ENCODE measurements at places on chromosomes 2 and 18.

- DNase-seq = no peak
These were observed 218.4 kb downstream of the ANAPC1 start for GRCh38 chr2:111665551-111666116.

GRCh38 chr2:220999356-220999755 is 572.7 kb downstream of the EPHA4 start:
- no peak for DNase-seq

DNA sequence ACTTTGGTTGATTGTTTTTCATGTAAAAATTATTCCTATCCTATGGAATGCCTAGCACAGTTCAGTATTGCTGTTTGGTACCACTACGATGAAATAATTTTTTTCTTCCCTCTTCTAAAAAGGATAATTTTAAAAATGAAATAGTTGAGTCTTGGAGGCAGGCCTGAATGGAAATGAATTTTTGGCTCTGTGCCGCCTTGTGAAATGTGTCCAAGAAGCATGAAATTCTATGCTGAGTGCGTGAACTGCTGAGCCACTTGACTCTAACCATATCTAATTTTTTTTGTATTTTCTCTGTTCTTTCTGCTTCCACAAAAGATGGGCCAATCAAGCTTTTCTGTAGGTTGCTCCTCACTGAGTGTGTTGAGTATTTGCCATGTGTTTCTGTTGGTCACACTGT is 95.0 kb downstream of the PRPF40A start:
- no peak for DNase-seq

DNA sequence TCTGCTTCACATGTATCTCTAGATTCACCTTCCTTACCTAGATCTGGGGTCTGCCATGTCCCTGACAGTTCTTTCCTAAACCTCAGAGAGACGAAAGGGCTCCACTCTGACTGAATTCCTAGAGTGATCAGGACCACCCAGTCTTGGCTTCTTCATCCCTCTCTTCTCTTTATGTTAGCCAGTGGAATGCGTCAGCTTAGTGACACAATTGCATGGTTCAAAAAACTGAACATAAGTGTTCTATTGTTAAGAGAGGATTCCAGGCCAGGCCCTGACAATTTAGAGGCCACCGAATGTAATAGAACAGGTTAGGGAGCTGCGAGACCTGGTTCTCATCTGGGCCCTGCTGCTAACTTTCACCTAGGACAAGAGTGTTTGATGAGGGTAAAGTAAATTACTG is 10.0 kb downstream of the PRELID3A start:
- DNase-seq = no peak

- DNase-seq = no peak
These were observed 19.2 kb upstream of the IL36G start for GRCh38 chr2:112958428-112959108.

GRCh38 chr18:1075322-1075721 is 170.7 kb downstream of the ADCYAP1 start:
- DNase-seq = no peak

- DNase-seq = no peak
These were observed 38.9 kb upstream of the SERPINE2 start for GRCh38 chr2:224077773-224078507.

DNA sequence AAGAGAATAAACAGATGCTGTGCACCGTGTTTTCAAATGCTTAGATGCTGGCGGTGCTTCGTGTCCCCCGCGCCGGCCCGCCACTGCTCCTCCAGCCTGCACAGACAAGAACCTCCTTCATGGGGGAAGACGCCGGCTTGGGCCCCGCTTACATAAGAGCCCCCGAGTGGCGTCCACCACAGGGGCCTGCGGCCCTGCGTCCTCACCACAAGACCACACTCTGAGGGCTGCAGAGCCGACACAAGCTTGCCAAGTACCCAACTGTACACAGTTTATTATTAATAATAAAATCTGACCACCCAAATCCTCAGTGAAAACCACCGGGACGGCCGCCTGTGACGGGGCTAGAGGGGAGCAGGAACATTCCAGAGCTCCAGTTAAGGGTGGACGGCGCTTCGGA is 232.2 kb downstream of the HDAC4 start:
- no peak for DNase-seq

GRCh38 chr2:159902722-159903121 is 104.7 kb upstream of the CD302 start:
- DNase-seq = no peak

DNA sequence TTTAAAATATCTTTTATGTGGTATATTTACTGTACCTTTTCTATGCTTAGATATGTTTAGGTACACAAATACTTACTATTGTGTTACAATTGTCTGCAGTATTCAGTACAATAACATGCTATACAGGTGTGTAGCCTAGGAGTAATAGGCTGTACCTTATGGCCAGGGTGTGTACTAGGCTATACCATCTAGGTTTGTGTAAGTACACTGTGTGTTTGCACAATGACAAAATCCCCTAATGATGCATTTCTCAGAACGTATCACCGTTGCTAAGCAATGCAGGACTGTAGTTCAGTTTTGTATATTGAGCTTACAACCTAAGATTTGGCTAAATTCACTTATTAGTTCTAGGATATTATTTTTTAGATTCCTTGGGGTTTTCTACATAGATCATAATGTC is 332.3 kb upstream of the HS6ST1 start:
- DNase-seq = no peak

DNA sequence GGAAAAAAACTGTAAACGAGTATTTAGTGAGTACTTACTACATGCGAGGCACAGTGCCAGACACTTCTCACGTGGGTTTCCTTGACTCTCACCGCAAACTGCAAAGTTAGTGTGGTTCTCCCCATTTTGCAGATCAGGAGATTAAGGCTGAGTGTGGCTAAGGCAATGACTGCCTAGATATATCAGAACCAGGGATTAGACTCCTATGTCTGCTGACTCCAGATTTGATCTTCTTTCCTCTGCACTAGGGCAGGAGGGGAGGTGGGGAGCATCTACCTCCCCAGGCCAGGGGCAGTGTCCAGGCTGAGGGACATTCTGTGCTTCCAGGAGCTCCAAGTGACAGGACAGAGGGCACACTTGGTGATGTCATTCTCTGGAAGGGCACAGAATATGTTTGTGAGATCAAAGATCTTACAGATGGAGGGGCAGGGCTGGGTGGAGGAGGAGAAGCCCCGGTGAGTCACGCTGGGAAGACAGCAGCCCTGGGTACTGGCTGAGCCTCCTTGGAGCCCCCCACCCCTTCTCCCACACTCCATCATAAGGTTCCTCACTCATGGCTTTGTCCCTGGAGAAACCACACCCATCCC is 92.4 kb downstream of the RHOB start:
- DNase-seq = no peak

DNA sequence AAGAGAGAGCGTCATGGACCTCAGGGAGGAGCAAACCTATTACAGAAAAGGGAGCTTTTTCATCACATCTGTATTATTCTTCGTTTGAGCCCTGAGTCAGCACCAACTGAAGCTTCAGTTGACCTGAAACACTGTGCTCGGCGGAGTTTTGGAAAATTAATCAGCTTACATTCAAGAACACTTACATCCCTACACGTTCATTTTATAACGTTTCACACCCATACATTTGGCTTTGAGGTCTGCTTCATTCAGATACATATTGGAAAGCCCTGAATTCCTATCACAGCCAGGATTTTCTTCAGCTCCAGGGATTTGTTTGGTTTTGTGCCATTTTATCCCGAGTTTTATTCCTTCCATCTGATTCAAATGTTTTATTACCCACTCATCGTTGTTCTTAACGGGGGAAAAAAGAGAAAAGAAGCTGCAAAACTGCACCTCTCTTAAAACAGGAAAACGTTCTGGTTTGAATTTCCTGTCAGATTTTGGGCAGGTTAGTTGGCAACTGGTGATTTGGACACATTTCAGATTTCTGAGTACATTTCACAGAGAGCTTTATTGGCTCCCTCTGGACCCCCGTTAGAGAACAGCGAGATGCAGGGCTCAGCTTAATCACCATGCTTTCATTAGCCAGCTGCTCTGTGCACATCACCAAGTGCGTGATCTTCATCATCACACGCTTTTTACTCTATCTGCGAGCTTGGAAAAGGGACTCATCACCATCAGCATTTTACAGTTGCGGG is 88.8 kb downstream of the CDC42EP3 start:
- no peak for DNase-seq

GRCh38 chr2:127158614-127159290 is 51.8 kb upstream of the BIN1 start:
- no peak for DNase-seq

DNA sequence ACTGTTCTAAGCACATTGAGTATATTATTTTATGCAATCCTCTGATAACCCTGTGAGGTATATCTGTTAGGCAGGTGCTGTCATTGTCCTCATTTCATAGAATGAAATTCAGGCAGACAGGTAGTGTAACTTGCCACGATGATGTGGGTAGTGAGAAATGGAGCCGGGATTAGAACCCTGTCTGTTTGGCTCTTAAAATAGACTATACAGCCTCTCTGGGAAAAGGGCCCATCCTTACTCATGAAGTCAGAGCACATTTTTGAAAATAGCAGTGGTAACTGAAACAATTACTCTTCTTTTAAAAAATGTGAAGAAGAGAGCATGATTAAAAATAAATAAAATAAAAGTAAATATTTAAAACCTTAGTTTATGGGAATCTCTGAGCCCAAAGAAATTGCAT is 23.0 kb downstream of the FAM171B start:
- DNase-seq = no peak

GRCh38 chr2:74275228-74275627 is 68.0 kb downstream of the SLC4A5 start:
- DNase-seq = no peak

DNA sequence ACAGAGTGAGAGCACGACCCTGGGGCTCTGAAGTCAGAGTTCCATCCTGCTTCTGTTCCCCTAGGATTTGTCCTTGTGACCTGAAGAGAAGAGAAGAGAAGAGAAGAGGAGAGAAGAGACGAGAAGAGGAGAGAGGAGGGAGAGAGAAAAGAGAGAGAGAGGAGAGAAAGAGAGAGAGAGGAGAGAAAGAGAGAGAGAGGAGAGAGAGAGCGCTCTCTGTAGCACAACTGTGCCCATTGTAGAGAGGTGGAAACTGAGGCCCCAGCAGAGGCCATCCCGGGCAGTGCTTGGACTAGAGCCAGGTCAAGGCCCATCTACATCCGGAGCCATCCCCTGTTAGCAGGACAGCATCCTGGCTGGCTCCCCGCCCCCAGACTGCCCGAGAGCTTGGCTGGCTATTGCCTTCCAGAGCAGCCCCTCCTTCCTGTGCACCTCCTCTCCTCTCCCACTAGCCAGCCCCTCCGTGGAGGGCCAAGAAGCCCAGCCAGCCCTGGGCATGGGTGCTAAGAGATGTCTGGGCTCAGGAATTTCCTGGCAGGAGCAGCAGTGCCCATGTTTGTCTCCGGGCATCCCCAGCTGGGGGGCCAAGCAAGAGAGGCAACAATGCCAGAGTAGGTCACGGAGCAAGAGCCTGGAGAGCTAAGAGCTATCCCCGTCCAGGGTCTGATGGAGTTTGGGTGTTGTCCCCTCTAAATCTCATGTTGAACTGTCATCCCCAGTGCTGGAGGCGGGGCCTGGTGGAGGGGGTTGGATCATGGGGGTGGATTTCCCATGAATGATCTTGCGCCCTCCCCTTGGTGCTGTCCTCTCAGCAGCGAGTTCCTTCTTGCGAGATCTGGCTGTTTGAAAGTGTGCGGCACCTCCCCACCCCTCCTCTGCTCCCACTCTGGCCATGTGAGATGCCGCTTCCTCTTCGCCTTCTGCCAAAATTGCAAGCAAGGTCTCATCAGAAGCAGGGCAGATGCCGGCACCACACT is 18.2 kb upstream of the GPR55 start:
- DNase-seq = no peak

- DNase-seq = no peak
These were observed 58.1 kb upstream of the TTC39C start for GRCh38 chr18:23956483-23956882.

DNA sequence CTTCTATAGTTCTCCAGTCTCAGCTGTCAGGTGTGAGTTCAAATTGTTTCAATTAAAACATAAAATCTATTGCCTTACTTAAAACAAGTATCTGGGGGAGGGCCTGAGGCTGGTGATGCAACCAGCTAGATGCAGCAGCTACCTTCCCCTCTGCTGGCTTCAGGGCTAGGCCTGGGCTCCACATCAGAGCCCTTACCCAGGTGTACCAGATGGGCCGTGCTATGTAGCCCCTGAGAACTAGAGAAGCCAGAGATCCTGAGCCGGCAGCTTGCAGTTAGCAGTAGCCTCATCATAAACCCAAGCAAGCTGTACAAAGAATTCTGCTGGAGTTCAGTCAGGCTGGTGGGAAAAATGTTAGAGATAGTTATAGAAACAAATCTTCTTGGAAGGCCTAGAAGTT is 97.7 kb upstream of the ACAA2 start:
- DNase-seq = no peak

GRCh38 chr18:63906056-63906455 is 1.7 kb upstream of the SERPINB10 start:
- no peak for DNase-seq

- no peak for DNase-seq
These were observed 516.9 kb downstream of the EIPR1 start for GRCh38 chr2:2860589-2861300.

GRCh38 chr18:79819968-79820351 is 22.2 kb downstream of the KCNG2 start:
- DNase-seq = no peak

- DNase-seq = no peak
These were observed 19.3 kb downstream of the BCL11A start for GRCh38 chr2:60534052-60534685.

GRCh38 chr2:241499146-241499965 is 9.0 kb downstream of the STK25 start:
- DNase-seq = no peak

GRCh38 chr2:12863937-12864336 is 147.2 kb downstream of the TRIB2 start:
- no peak for DNase-seq

DNA sequence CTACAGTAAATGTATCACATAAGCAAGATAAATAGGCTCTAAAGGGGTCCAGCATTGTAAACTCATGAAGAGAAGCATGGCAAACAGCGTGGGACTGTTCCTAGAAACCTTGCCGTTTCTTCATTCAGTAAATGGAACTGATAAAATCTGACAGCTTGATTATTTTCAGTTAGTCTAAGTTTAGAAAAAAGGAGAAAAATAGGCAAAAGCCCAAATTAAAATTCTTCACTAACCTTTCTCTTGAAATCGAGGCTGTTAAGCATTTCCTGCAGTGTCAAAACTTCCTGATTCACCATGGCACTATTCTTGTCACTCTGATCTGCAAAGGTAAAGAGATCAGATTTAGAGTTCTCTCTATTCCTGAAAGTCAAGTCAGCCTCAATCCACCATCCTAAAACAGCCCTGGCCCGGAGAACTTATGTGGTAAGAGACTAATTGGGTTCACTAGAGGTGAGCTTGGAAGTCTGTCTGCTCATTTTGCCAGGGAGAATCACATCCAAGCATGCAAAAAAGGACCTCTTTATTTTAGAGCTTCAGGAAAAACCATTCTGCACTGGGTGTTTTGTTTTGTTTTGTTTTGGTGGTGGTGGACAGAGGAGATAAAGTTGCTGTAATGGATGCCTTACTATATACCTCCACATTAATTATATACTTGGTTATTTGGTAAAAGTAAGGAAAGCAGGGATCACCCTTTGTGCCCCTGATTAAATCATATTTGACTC is 52.4 kb upstream of the STAT1 start:
- DNase-seq = no peak

DNA sequence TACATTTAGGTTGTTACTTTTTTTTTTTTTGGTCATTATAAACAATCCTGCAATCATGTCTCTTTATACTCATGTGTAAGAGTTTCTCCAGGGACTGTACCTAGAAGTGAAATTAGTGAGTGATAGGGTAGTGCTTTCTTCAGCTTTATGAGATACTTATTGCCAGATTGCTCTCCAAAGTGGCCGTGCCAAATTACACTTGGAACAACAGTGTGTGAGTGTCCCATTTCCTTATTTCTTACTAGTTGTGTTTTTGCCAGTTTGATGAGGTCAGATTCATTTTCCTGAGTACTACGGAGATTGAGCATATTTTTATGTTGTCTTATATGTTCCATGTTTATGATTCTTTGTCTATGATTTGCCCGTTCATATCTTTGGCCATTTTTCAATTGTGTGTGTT is 39.2 kb downstream of the GALNT1 start:
- DNase-seq = no peak

All from hypothalamus (tissue), 51 donors.